ENCODE measurements at places on chromosomes 1 and 21.

DNA sequence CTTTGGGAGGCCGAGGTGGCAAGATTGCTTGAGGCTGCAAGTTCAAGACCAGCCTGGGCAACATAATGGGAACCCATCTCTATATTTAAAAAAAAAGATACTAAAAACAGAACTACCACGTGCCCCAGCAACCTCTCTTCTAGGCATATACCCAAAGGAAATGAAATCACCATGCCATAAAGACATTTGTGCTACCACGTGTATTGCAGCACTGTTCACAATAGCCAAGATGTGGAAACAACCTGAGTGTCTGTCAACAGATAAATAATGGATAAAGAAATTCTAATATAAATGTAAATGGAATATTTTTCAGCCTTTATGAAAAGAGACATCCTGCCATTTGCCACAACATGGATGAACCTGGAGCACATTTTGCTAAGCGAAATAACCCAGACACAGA is 128.6 kb downstream of the PCNX2 start:
- DNase-seq = no peak

DNA sequence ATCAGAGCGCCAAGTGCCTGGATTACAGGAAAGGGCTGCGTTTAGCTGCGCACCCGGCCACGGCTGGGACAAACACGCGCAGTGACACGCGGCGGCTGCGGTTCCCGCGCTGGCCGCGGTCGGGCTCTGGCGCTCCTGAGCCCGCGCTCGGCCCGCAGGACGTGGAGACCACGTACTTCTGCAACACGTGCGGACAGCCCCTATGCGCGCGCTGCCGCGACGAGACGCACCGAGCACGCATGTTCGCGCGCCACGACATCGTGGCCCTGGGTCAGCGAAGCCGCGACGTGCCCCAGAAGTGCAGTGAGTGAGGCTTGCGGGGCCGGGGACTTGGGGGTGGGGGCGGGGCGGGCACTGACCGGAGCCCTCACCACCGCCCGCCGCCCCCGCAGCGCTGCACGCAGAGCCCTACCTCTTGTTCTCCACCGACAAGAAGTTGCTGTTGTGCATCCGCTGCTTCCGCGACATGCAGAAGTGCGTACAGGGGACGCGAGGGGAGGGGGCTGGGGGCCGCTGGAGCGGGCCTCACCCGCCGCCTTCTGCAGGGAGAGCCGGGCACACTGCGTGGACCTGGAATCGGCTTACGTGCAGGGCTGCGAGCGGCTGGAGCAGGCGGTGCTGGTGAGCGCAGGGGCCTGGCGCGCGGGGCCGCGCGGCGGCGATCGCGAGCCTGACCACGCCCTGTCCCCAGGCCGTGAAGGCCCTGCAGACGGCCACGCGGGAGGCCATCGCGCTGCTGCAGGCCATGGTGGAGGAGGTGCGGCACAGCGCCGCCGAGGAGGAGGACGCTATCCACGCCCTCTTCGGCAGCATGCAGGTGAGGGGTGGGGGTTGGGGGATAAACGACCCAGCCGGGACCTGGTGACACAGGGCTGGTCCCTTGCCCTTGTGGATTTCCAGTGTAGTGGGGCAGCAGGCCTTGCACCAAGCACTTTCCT is 3.1 kb downstream of the RNF207 start:
- DNase-seq = no peak

DNA sequence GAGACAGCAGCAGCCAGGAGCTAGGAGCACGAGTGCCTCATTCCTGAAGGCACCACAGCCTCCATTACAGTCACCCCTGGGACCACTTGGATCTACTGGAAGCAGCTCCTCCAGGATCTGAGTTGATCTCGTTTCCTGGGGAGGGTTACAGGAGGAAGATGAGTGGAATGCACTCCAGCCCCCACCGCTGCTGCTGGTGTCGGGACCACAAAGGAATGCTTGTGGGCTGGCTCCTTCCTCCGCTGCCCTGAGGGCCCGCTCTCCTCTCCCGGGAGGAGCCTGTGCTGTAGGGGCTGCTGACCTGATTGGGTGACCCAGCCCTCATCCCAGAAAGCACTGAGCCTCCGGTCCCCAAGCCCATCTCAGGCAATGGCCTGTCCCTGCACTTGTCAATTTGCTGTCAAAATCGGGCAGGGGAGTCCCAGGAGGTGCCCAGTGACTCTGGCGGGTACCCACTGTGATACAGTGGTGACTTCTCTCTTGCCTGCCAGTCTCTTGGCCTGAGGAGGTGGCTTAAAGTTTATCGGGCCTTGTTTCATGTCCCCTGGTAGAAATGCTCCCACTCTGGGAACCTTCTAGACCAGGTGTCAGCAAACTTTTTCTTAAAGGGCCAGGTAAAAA is 23.1 kb downstream of the IL10RB start:
- no peak for DNase-seq

DNA sequence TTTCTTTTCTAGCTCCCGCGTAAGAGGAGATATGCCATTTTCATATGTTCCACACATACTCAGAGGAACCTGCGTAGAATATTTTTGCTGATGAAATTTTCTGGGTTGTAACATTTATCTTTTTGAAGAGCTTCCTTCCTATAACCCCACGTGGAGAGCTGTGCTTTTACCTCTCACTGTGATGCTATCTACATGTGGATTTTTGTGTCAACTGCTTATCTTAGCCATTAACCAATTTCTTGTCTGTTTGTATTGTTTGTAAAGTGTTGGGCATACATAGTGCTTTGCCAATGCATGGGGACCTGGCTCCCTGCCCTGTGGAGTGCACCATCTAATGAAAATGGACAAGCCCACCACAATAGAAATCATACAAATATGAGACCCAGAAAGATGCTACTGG is 266.1 kb downstream of the TNR start:
- DNase-seq = no peak

- DNase-seq = no peak
Observed at GRCh38 chr21:29237110-29238052, 61.3 kb upstream of the BACH1 start.

- DNase-seq = no peak
Observed at GRCh38 chr1:159653201-159653600, 61.2 kb downstream of the CRP start.

- DNase-seq = no peak
Observed at GRCh38 chr21:21664871-21665270, 666.7 kb downstream of the NCAM2 start.

- DNase-seq = peak; percentile 91
Observed at GRCh38 chr1:159854693-159855192, 7.7 kb downstream of the VSIG8 start.

DNA sequence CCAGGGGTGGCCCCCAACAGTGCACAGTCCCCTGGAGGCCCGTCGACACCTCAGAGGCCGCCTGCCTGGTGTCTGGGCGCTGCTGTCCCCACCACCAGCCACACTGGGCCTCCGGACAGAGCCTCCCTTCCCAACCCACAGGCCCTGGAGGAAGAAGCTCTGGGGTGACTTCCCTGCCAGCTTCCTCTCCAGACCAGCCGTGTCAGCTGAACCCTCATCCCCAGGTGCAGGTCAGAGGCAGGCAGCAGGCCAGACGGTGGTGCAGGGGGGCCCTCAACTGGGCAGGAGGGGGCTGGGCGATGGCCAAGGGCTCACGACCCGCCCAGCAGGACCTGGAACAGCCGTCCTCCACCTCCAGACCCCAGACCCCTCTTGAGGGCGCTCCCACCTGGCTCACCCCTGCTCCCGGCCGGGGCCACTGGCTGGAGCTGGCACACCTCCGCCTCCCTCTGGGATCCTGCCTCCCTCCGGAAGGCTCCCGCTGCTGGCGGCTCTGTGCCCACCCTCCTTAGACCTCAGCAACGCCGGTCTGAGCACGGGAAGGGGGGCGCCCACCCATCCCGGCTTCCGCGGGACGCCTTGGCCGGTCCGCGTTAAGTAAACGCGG is 520 bp downstream of the TNFRSF18 start:
- DNase-seq = no peak

- no peak for DNase-seq
Observed at GRCh38 chr1:245317217-245317616, 162.4 kb downstream of the KIF26B start.

DNA sequence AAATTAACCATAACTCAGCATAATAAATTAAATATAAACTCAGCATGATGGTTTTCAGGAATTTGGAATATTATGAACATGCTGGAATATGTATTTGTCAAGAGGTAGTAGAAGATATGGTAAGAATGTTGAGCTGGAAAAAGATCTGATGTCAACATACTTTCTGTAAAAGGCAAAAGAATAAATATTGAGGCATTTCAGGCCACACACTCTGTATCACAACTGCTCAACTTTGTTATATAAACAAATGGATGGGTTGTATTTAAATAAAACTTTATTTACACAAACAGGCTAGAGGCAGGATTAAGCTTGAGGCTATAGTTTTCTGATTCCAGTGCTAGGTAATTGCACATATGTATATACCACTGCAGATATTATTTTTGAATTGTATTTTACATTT is 1409.4 kb downstream of the MRPL39 start:
- no peak for DNase-seq

DNA sequence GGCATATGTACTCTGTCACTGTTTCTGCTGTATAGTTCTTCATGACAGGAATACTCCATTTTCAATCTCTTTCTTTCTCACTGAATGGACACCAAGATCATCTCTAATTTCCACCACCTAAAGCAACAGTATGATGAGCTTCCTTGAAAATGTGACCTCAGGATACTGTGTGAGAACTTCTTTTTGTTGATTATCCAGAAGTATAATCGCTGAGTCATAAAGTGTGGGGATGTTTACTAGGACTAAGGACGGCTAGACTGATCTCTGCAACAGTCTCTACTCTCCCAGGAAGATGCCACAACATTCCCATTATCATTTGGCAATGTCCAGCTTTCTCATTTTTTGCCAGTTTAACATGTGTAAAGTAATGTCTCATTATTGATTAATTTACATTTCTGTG is 70.3 kb downstream of the TNFSF18 start:
- no peak for DNase-seq

GRCh38 chr1:39954870-39955546 is at the start of gene MFSD2A:
Gene MFSD2A (plus strand): TSS chr1:39955145. CDS start chr1:39955293, 148 bp downstream.
- DNase-seq = peak; percentile 94

DNA sequence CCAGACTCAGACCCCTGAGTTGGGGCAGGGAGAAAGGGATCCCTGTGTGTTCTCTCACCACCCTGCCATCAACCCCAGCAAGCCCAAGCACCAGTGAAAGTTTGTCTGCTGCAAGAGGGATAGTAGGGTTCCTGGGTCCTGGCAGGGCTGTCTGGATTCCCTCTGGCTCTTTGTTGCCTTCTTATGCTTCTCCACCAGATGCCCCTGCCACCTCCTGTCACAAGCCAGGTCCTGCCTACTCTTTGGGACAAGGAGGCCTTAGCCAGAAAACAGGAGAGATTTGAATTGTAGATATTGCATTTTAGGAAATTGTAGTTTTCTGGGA is 21.7 kb downstream of the UBE2T start:
- no peak for DNase-seq

DNA sequence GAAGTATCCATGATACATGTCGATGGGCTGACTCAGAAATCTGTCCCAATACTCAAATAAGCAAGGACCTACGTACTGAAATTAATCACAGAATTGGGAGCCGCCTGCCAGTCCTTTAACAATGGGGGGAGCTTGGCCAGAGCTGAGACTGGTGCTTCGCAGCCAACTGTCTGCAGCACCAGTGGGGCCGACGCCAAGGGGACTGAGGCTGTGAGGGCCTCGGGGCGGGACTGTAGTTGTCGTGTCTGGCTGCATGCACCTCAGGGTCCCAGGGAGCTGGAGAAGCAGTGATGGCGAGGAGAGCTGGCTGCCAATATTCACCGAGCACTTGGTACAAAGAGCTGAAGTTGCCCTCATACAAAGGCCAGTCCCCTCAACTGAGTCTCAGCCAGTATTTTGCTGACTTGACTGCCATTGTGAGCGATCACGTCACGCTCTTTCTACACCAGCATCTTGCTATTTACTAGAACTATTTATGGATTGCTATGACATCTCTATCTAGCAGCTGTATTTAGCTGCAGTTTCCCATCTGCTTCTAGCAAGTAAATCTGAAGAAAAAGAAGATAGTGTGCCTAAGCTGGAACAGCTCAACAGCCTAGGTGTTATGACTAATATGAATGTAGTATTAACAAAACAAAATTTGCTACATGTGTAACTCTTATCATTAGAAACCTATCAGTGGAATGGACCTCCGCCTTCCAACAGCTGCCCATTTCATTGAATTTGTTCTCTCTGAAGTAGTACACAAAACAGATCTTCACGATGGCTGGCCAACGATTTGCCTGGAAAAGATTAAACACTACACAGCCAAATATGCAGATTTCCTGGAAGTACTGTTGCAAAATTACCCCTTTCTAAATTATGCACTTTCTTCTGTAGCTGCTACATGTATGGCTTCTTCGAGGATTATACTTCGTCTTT is 29.1 kb downstream of the EVI5 start:
- peak; percentile 83 for DNase-seq

- DNase-seq = no peak
Observed at GRCh38 chr1:43339584-43340232, 2.1 kb downstream of the MPL start.

Data from coronary artery (tissue), 2 donors.